ENCODE measurements at places on chromosomes 11 and 22.
A peak's percentile ranks its signal among the peaks of the same experiment; 100 is the strongest.

DNA sequence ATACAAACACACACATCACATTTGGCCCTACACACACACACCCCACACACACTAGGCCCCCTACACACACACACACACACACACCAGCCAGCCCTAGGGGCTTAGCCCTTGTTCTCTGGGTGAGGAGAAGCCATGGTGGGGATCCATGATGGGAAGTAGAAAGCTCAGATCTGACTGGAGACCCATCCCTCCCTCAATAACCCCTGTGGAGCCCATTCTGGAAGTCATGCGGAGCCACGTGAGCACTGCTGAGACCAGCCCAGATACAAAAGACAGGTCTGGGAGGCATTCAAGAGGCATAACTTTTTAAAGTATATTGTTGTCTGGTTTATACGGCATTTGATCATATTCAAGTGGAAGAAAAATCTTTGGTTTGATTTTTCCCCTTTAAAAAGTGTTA is 448.5 kb downstream of the SOX6 start:
- peak; percentile 2 for DNase-seq

DNA sequence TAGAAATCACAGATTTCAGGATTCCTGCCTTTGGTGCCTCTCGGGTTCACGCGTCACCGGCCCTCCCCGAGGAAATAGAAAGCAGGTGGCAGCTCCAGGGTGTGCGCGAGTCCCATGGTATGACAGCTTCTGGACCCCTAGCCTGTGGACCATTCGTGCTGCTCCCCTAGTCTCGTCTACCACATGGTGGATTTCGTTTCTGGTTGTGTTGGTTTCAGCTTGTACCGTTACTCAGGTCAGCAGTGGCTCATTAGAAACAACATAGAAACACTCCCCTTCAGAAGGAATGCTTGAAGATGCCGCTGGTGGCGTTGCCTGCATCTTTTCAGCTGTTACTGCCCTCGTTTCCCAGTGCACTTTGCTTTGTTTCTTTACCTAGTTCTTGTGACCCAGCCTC is 700 bp downstream of the TTC17 start:
- DNase-seq: peak; percentile 45

- DNase-seq: no peak
Observed at GRCh38 chr11:102177974-102178631, 67.9 kb downstream of the YAP1 start.

DNA sequence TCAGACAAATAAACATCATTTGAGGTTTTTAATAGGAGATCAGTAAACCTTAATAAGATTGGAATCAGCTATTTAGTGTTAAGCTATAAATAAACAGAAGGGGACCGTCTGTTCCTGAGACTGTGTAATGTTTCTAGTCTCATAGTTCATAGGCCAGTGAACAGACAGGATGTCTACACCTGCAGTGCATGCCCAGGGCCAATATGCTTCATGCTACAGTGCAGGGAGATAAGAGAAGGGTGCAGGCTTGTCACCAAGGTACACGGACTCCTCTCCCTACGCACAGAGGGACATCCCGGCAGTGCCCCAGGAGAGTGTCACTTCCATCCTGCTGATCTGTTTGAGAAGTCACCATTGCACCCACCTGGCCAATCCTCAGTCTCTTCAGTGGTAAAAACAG is 148.6 kb downstream of the OPCML start:
- DNase-seq: no peak

DNA sequence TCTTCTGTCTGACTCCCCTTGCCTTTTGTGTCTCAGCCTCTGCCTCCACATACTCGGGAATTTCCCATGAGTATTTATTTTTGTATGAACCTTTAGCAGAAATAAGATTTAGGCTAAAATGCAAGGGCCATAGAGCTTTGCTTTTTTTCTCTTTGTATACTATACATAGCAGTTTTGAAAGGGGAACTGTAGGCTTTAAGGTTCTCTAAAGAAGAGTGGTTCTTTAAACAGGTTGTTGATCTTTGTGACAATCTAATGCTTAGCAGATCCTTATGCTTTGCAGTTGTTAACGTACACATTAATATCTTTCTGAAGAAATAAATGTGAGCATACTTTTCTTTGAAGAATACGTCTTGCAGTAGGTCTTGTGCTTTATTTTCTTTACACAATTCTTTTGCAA is 35.0 kb downstream of the TBCEL start:
- DNase-seq: no peak

DNA sequence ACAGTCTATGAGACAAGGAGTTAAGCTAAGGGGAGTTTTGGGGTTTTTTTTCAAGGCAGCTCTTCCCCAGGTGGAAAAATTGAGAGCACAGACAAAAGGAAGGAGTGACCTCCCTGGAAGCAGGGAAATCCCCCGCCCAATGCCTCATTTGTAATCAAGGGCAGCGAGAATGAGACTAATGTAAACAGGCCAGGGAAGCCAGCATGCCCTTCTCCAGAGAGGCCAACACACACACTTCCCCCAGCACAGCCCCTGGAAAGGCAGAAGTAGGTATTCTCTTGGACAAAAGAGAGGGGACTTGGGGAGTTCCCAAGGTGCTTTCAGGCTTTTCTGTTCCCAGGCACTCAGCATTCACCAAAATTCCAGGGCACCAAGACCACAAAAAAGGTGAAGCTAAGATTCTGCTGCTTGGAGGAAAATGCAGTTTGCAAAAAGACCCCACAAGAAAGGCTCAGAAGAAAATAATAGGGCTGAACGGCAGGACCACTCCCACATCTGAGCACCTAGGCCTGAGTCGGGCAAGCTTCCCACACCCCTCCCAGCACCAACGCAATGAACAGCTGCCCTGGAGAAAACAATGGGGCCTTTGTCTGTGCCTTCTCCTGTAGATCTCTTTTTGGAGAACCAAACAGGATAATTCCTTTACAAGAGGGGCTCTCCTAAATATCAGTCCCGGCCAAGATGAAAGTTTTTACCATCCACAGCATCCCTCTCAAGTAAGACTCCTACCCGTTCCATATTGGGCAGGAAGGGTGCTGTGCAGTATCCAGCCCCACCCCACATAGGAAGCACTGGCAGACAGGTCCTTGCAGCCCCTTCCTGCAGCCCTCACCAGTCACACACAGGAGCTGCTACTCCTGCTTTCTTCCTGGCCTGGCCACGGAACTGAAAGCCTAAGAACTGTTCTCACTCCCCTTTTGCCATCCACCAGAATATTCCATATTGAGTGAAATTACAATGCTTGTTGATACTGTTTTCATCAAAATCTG is 70.7 kb upstream of the AKIP1 start:
- peak; percentile 66 for DNase-seq

All from right hindlimb (tissue), 1 donor.